ENCODE measurements at places on chromosomes 1 and 21.

DNA sequence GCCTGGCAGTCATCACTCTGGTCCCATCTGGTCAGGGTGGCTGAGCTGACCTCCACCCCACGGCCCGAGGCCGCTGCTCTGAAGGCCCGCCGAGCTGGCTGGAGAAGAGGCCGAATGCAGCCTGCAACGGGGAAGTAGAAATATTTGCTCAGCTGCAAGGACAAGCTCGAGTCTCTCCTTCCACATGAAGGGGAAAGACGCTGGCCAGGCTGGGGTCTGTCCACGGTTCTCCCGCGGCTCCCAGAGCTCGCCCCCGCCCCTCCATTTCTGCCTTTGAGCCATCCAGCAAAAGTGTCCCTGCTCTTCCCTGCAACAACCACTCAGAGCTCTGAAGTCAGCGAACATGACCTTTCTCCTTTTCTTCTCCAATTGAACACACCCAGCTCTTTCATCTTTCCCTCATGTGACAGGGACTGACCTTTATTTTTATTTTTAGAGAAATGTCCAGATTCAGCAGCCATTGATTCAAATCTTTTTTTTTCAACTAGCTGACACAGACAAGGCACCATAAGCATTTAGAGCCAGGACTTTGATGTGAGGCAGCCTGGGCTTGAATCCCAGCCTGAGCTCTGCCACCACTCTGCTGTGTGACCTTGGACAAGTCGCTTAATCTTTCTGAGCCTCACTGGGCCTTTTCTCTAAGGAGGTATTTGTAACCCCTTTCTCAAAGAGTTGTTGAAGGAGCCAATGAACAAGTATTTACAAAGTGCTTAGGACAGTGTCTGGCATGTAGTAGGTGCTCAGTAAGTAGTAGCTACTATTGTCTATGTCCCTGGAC is 149.3 kb upstream of the WNT4 start:
- peak; percentile 70 for DNase-seq

DNA sequence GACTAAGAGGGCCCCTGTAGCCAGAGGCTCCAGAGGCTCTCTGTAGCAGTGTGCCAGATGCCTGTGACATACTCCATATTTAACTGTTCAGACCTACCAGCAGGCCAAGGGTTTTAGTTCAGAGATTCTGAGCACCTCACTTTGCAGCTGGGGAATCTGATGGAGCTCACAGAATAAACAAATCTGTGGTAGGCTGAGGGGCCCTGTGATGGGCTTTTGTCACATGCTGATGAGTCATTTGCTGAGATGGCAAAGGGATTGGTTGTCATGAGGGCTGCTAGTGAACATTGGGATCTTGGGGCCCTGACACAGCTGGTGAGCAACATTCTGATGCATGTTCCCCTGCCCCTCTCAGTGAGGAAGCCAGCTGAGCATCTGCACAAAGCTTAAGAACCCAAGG is 482.2 kb downstream of the CAMTA1 start:
- DNase-seq = no peak

DNA sequence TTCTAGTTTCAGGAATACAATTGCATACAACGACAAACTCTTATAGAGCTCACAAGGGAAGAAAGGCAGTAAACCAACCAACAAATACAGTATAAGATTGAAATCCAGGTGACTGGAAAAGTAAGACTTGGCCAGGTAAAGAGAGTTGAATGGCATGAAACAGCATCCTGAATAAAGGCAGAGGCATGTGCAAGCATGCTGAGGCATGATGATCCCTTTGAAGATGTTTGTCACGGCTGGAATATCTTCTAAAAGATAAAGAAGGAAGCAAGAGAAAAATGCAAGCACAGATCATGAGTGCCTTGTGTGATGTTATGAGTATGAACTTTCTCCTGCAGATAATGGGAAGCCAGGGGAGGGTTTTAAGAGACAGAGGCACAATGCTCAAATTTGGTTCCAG is 83.3 kb upstream of the SPATA6 start:
- no peak for DNase-seq

DNA sequence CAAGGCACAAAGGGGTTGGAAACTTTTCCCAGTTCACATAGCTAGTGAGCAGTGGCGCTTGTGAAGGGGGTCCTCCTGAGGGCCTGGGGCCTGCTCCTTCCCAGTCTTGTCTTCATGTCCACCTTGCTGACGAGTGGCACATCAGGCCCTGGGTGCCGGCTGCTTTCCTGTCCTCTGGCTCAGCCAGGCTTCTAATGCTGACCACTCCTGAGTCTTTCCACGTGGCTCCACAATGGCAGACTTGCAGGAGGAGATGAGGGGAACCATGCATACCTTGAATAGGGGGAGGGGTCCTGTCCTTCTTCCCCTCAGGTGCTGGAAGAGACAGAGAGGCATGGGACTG is 38.7 kb downstream of the MAPKAPK2 start:
- no peak for DNase-seq

DNA sequence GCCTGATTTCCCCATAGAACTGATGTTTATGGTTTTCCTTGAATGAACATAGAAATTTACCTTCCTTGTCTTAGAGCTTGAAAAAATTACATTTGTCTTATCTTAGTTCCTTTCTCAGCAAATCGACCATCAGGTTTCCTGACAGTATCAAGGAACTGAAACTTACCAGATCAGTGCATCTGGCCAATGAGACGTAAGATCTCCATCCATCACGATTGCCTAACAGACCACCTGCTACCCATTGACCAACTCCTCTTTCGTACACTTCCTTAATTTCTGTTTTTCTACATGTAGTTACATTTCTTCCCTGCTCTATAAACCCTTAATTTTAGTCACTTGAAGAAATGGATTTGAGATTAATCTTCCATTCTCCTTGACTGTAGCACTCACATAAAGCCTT is 57.4 kb upstream of the TMPRSS15 start:
- no peak for DNase-seq

DNA sequence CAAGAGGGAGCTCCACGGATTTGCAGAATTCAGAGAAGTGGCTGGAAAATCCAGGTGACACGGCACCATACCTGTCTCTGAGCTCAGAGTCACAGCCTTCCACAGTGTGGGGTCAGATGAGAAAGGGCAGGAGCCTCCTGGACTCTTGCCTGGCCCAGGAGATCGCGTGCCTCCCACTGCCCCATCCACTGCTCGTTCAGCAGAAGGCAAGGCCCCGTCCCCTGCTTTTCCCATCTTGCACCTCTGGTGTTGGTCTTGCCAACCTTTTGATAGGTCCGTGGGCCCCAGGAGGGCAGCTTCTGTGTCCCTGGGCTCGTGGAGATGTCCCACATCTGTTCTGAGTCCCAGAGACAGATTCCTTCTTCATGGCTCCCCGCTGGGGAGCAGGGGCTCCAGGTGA is 83.7 kb upstream of the VAMP3 start:
- DNase-seq = no peak

DNA sequence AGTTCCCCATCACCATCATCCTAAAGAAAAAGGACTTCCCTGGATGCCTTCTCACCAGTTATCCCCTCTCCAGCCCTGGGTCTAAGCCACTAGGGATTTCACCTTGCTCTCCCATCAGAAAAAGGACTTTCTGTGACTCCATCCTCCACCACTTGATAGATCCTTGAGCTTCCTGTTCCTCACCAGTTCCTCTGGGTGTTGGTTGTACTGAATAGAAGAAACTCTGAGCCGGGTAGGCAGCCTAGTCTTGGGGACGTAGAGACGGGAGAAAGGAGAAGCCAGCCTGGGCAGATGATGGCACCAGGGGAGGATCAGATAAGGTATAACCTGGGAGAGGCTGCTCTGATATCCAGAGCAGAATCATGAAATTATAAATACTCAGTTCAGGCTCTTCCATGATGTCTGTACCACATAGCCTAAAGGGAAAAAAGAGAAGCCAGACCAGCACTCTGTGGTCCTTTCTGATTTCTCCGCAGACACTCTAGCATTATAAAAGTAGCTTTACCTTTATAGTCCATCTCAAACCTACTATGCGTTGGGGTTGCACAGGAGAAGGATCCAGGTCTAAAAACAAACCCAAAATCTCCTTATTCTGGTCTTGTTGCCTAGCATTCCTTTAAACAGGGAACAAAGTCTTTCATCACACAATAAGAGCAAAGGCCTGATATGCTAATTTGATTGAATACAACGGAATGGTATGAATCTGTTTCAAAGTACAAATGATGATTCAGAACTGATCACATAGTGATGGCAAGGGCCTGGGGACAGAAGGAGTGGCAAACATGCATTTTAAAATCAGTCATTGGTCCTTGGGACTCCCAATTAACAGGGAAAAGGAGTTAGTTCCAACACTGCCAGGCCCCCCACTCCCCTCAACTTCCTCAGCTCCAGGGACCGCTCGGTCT is 1.2 kb upstream of the CD34 start:
- no peak for DNase-seq

GRCh38 chr1:10947691-10948462 is 64.6 kb upstream of the TARDBP start:
- no peak for DNase-seq
